Activated CD8-positive, alpha-beta memory T cell treated with anti-CD3 and anti-CD28 coated beads for 1 hour (primary cell): ENCODE measurements at places on chromosomes 12 and 14.

GRCh38 chr12:65534238-65534841 lies 255.9 kb downstream of the MSRB3 start:
- no peak for DNase-seq

- no peak for DNase-seq
Observed at GRCh38 chr14:69865701-69866365, 13.4 kb upstream of the SMOC1 start.

DNA sequence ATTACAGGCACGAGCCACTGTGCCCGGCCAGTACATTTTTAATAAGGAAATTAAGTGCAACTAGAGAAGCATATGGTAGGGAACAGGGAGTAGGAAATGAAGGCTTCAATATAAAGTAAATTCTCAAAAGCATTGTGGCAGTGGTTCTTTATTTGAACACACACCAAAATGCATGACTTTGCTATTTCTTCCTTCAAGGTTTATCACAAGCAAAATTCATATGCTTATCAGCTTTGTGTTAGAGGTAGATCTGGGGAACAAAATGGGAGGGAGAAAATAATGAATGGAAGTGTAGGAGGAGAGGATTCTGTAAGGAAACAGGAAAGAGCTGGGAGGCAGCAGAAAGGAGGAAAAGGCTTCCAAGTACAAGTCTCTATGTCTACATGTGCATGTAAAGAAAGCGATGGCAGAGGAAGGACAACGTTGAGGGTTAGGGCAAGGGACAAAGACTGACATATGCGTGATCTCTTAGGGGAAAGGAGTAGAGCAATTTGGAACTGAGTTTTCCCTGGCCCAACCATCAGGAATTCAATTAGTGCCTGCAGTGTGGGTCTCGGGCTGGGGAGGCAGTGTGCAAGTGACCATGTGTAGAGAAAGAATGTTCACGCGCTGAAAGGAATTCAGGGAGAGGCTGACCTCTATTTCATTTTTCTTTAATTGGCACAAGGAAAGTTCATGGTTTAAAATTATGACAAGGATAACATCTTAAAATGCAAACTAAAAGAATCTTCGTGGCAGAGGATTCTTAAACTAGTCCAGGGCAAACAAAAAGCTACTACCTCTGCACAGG lies 22.9 kb upstream of the RASSF8 start:
- DNase-seq: no peak

GRCh38 chr12:68630598-68630997 lies 19.9 kb downstream of the RAP1B start:
- no peak for DNase-seq

DNA sequence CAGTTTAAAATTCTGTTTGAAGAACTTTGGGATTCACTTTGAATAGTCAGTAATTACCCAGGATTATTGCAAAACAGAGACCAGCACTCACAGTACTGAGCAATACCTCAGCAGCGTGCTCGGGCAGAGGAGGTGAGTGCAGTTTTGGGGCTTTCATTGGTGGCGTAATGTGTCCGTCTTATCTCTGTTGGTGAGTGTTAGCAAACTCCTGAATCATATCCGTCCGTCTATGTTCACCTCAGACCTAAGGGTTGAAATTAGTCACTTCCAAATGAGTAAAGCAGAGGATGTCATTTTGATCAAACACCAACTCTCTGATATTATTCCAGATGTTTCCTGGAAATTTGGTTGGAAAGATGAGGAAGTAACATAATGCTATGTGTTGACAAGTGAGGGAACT lies 82.8 kb downstream of the BORCS5 start:
- no peak for DNase-seq

- no peak for DNase-seq
Observed at GRCh38 chr14:58817846-58818245, 180.1 kb downstream of the DACT1 start.

GRCh38 chr12:27610374-27610773 lies 85.9 kb upstream of the REP15 start:
- no peak for DNase-seq

GRCh38 chr14:52067873-52068614 lies 815 bp downstream of the NID2 start:
- DNase-seq: no peak

DNA sequence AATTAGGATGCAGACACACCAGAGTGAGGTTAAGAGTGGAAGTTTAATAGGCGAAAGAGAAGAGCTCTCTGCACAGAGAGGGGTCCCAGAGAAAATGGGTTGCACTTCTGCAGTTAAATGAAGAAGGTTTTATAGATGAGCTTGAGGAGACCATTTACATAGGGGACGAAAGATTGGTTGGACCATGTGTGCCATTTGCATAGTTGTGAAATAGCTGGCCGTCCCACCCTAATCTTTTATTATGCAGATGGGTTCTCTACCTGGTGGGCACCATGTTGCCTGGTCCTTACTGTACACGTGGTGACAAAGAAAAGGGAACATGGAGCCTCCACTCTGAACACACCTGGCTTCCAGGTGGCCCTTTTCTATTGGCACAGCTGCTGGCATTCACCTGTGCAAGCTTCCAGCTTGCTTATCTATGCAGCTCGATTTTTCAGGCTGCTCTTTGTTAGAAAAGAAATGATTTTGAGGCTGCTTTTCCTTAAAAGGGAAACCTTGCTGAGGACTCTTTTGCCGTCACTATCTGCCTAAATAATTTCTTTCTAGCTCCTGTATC lies 67.1 kb upstream of the SRSF5 start:
- DNase-seq: no peak

- DNase-seq: no peak
Observed at GRCh38 chr12:107992870-107993451, 136.1 kb upstream of the WSCD2 start.

GRCh38 chr12:68591734-68592418 lies 18.8 kb upstream of the RAP1B start:
- no peak for DNase-seq

DNA sequence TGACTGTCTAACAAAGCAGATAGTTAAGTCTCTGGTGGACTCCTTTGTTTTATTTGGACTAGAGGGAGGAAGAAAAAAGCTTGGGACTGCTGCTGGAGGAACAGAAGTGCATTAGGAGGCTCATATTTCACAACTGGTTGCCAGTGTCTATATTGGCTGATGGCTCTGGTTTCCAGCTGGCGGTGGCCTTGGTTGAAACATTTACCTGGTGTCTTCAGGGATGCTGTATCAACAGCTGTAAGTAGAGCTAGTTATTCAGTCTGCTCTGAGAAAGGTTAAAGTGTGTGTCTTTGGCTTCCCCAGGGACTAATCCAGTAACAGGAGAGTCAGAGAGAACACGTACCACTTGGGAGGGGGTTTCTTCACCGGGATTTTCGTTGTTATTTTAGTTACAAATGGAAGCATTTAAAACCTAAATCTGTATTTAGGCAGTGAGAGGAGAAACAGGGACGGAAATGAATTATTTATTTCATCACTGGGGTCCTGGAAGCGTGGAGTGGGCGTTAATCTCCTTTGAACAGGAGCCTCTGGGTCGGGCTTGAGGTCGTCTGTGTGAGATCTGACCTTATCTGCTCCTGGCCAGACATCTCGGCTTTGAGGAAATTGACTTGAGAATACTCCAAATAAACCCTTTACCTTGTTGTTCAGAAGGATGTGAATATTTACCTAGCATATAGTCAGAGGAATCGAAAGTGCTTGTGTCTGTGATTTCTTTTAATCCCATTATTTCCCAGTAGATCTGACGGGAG lies 149.9 kb downstream of the NRXN3 start:
- no peak for DNase-seq

DNA sequence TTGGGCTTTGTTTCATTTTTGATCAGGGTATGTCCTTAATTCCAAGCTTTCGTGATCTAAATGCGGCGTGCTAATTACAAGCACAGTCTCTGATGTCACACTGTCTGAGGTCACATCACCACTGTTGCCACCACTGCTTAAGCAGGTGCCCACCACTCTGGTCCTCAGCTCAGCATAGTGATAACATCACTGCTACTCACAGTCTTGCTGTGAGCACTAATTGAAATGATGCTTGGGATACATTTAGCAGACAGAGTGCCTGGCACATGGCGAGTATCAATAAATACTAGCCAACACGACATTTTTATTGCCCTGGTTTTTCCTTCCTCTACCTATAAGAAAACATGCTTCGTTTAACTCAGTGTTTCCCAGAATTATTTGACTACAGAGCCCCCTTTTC lies 7.9 kb downstream of the RILPL2 start:
- no peak for DNase-seq

GRCh38 chr14:81485372-81485771 lies 48.3 kb downstream of the SEL1L start:
- DNase-seq: no peak

GRCh38 chr12:50132505-50133135 lies 20.6 kb downstream of the COX14 start:
- DNase-seq: no peak

DNA sequence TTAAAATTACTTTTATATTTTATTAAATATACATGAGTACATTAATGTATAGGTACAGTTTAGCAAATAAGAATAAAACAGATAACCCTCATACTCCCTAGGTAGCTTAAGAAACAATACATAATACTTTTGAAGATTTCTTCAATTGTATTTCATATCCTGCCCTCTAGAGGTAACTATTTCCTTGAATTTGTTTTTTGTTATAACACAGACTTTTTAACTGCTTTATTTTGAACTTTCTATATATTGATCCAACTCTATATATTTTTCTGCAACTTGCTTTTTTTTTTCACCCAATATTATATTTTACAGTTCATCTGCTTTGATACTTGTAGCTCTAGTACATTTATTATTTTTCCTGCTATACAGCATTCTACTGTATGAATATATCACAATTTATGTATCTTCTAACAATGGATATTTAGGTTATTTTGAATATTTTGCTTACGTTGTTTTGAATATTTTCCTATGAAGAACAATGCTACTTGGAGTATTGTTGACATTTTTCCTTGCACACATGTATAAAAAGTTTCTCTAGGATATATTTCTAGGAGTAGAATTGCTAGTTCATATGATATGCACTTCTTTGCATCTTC lies 72.8 kb upstream of the ABCD2 start:
- no peak for DNase-seq

GRCh38 chr12:13571035-13571434 lies 374.5 kb downstream of the EMP1 start:
- DNase-seq: no peak

DNA sequence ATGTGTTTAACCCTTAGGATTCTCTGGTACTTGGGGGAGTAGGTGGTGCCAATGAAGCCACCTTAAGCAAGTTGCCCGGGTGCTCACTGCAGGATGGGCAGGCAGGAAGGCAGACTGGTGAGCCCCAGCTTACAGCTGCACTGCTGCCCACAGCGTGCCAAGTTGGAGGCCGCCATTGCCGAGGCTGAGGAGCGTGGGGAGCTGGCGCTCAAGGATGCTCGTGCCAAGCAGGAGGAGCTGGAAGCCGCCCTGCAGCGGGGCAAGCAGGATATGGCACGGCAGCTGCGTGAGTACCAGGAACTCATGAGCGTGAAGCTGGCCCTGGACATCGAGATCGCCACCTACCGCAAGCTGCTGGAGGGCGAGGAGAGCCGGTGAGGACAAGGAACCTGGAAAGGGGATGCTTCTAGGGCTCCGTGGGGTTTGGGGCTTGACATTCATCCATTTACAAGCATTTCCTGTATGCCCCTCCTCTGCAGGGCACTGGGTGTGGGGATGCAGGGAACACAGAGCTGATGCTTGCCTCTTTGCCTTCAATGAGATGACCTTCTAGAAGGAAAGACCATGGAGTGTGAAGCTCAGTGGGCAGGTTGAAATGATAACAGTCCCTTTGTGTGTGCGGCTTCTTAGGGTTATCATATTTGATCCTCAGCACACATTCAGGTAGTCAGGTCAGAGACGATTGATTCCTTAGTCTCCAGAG lies 12.4 kb downstream of the KRT7 start:
- DNase-seq: no peak

DNA sequence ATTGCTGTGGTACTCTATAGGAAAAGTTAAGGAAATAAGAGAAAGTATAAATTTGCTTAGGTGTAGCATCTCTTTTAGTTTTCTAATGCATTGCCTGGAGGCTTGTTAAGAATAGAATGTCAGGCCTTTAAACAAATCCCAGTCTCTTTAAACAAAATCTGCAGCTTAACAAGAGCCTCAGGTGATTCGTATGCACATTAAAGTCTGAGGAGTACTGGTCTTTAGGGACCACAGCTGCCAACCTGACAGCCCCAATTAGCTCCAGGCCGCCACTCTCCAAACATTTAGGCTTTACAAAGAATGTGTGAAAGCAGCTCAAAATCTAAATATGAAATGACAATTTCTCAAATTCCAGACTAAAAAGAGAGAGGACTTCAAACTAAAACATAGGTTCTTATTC lies 35.7 kb downstream of the PAWR start:
- no peak for DNase-seq

DNA sequence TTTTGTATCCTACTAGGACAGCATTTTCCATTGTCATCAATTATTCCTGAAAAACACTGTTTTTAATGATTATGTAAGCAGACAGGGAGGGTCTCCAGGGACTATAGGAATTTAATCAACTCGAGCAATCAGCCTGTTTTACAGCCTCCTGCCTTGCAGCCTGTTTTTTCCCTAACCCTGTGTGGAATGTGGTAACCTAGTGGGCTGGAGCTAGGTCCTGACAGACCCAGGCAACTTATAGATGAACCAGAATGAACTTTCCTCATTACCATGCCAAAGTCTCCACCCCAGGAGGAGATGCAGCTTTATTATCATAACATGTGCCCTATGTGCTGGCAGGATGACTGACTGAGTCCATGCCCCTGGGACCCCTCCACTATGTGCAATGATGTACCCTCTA lies 375.1 kb downstream of the BMP4 start:
- DNase-seq: no peak

DNA sequence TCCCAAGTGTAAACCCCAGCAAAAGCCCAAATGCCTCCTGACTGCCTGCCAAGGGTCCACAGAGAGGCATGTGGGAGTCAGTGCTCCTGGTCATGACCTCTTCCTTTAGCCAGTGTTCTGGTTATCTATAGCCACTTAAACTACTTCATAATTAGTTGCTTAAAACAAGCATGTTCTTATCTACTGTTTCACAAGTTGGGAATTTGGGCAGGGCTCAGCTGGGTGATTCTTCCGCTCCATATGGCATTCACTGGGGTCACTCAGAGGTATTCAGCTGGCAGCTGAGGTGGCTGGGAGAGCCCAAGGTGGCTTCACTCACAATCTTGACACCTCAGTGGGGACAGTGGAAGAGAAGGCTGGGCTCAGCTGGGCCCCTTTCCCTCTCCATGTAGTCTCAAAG lies 184.0 kb upstream of the RGS6 start:
- DNase-seq: no peak

DNA sequence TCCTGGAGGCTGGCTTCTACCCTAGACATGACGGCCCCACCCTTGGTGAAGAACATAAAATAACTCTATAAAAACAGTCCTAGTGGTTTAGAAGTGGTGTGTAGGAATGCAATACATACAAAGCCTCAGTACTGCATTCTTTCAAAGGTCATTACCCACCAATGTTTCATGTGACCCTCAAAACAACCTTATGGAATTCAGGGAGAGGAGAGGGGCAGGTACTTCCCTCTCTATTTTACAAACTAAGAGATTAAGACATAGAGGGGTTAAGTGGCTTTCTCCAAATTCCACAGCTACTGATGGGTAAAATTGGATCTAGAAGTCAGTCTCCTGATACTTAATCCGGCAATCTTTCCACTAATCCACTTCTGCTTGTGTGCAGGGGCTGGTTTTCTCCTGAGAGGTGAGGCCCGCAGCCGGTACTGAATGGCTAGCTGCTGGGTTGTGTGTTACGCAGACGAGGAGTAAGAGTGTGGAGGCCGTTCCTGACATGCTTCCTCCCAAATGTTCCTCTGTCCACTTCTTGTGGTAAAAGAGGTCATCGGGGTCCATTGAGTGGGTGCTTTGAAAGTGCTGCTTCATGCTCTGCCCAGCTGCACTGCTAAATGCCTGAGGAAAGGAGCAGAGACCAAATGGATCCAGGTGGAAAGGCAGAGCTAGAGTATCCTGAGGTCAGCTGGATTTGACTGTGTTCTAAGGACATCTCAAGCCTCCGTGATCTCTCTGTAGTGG lies 16.2 kb downstream of the SLC7A8 start:
- DNase-seq: no peak
